ENCODE measurements at places on chromosomes 16 and 17.
A peak's percentile ranks its signal among the peaks of the same experiment; 100 is the strongest.

DNA sequence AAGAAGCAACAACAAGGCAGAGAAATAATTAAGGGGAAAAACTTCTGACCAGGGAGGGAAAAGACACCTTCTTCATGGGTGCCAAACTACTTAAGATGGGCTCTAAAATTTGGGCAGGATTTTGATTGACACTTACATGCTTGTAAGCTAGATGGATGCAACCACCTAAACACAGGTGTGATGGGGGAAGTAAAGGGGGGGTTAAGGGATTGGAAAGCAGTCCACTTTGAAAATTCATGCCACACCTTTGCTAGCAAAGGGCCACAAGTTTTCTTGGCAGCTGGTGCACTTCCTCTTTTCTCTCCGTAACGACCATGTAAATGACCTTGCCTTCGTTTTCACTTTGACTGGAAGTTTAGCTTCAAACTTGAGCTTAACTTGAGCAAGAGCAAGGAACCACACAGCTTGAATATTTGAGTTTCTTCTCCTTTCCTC lies 14.3 kb upstream of the PRKAR1A start:
- DNase-seq, result no peak

DNA sequence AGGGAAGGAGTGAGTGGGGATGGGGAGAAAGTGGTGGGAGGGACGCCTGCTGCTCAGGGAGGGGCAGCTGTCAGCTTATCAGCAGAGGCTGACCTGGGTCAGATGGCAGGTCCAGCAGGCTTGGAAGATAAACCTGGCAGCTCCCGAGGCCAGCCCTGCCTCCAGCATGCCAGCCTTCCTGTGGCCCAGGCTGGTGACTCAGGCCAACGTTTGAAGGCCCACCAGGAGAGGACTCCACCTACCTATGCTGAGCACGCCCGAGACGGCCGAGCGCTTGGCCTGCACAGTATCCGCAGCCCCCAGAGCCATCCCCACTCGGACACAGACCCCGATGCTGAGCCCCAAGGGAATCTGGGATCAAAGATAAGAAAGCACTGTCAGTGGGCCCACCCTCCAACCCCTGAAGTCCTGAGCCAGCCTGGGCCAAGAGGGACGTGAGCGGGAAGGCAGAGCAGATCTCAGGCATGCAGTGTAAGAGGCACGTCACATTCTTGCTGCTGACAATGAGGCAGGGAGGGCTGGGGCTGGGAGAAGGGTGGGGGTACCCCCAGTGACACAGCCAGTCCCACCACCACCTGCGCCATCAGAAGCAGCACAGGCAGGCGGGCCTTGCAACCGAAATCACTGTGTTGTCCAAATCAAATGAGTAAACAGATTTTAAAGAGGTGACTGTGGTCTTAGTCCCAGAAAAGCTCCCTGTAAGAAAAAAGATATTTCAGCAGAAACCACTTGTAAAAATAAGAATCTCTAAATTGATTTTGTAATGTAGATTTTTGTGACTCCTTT lies 12.4 kb downstream of the SLC47A2 start:
- DNase-seq, result no peak

GRCh38 chr16:17367923-17368322 lies 102.8 kb downstream of the XYLT1 start:
- no peak for DNase-seq

GRCh38 chr16:77679901-77680300 lies 42.4 kb upstream of the NUDT7 start:
- no peak for DNase-seq

DNA sequence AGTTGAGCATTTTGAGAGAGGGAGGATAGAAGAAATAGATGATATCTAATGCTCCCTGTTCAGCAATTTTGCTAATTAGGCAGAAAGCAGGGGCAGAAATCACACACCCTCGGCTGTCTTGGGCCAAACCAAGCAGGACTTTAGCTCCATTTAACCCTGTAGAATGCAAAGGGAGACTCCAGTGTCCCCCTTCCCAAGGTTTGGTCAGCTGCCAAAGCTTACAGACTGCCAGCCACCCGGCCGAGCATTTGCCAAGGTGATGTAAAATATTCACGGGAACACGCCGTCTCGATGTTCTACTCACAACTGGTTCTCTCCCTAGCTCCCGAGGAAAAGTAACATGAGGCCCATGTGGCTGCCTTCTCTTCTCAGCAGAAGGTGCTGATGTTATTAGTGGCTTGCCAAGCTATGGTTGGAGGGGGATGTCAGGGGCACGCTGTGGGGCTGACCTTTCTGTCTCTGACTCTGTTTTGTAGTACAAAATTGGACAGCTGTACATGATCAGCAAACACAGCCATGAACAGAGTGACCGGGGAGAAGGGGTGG lies 155.3 kb downstream of the PITPNC1 start:
- DNase-seq, result no peak

GRCh38 chr16:31712064-31712540 lies 161.5 kb upstream of the ZNF267 start:
- no peak for DNase-seq

GRCh38 chr17:72853440-72854415 lies 238.8 kb downstream of the SLC39A11 start:
- DNase-seq, result no peak

GRCh38 chr16:88380619-88381018 lies 2.1 kb upstream of the ZNF469 start:
- DNase-seq, result no peak

DNA sequence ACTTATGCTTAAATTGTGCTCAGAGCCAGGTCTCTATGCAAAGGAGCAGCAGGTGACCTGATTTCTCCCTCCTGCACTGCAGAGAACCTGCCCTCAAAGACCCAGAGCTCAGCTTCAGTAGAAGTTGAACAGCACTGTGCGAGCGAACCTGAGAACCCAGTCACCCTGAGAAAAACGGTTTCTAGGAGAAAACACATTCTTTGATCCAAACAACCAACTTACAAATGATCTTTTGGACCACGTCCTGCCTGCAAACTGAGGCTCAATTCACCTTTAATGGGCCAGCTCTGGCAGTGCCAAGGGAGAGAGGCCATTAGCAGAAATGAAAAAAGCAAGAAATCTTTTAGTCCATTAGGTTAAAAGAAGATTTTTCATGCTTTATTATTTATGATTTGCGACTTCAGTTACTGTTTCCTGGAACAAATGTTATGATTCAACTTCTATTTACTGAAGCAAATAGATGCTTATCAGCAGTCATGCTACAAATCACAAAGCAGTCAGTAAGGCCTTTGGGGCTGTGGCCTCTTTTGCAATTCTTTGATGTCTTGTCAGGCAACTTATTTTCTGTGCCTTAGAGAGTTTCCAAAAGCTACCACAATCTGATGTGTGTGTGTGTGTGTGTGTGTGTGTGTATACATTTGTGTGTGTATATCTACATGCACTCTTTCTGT lies 65.7 kb upstream of the LRRC37A3 start:
- no peak for DNase-seq

- no peak for DNase-seq
These were observed 18.5 kb upstream of the CDH15 start for GRCh38 chr16:89152831-89153700.

- no peak for DNase-seq
These were observed 7.2 kb upstream of the MRPL58 start for GRCh38 chr17:75005291-75005690.

- no peak for DNase-seq
These were observed 39.8 kb upstream of the ANKFN1 start for GRCh38 chr17:56113486-56113885.

DNA sequence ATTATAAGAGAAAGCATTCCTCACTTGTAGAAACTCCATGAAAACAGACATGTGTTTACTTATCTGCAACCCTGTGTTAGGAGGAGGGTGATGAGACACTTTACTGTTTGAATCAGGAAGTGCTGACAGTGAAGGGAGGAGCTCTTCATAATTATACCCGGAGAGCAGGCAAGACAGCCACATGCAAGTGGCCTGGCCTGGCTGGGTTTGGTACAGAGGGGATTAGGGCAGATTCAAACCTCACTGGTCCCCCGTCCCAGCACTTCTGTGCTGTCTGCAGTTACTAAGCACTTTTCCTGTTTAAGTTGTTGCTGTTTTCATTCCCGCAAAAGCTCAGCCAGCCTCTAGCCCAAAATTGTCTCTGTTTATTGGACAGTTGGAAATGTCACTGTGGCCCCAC lies 78.5 kb downstream of the WWOX start:
- DNase-seq, result no peak

DNA sequence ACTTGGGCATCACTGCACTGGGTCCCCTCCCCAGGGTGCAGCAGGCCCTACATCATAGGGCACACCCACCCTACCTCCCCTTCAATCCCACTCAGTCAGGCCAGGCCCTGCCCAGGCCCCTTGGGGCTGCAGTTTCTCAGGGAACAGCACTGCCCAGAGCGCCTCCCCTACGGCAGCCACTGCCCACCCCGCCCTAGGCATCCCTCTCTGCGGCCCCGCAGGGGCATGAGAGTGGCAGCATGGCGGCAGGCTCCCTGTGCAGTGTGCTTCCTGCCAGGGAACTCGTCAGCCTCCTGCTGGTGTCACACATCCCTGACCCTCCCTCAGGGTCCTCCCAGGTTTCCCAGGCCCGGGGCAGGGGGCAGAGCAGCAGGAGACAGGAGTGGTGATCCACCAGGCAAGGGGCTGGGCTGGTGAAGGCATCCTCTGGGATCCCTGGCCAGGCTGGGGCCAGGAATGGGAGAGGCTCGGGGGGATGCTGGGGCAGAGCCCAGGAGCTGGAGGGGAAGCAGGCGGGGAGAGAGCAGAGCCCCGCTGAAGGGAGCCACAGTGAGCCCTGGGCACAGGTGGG lies 16.2 kb upstream of the BAHCC1 start:
- DNase-seq, result no peak

GRCh38 chr16:83813823-83814658 lies 6.3 kb downstream of the HSBP1 start:
- DNase-seq, result no peak

DNA sequence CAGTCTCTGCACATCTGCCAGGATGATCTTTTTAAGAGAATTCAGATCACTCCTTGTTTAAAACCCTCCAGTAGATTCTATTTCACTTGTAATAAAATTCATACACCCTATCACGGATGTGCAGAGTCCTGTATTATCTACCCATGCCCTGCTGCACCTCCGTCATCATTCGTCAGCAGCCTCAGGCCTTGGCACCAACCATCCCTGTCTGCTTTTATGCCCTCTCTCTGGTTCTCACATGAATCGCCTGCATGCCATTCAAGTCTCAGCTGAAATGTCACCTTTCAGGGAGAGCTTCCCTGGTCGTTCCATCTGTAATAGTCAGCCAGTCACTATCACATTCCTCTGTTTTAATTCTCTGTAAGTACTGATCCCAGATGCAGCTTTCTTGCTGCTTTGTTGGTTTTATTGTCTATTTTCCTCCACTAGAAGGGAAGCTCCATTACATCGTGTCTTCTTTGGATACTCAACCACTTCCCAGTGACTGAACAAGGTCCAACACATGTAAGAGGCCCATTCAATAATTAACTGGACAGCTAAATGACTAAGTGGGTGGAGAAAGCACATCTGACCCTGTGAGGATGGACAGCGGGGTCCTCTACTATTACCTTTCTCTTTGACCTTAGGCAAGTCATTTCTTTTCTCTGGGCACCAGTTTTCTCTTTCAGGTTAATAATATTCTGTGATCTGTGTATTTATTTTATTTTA lies 81.2 kb upstream of the GOT2 start:
- DNase-seq, result no peak

GRCh38 chr17:77959126-77959925 lies 823 bp downstream of the TNRC6C start:
- DNase-seq, result no peak

- DNase-seq, result no peak
These were observed 42.8 kb downstream of the MRC2 start for GRCh38 chr17:62670202-62670821.

DNA sequence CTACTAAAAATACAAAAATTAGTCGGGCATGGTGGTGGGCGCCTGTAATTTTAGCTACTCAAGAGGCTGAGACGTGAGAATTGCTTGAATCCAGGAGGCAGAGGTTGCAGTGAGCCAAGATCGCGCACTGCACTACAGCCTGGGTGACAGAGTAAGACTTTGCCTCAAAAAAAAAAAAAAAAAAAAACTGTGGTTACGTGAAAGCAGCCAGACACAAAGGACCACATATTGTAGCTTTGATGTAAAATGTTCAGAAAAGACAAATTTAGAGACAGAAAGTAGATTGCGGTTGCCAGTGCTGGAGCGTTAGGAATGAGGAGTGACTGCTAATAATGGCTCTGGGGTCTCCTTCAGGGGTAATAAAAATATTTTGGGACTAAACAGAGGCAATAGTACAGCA lies 4.0 kb upstream of the MEAK7 start:
- no peak for DNase-seq

GRCh38 chr16:30957456-30958174 lies at the start of gene SETD1A:
TSS of gene SETD1A (plus strand) at chr16:30957754. CDS start at chr16:30958732, 978 bp downstream.
- peak; percentile 93 for DNase-seq

GRCh38 chr17:82789051-82789592 lies 37.3 kb downstream of the TBCD start:
- no peak for DNase-seq

DNA sequence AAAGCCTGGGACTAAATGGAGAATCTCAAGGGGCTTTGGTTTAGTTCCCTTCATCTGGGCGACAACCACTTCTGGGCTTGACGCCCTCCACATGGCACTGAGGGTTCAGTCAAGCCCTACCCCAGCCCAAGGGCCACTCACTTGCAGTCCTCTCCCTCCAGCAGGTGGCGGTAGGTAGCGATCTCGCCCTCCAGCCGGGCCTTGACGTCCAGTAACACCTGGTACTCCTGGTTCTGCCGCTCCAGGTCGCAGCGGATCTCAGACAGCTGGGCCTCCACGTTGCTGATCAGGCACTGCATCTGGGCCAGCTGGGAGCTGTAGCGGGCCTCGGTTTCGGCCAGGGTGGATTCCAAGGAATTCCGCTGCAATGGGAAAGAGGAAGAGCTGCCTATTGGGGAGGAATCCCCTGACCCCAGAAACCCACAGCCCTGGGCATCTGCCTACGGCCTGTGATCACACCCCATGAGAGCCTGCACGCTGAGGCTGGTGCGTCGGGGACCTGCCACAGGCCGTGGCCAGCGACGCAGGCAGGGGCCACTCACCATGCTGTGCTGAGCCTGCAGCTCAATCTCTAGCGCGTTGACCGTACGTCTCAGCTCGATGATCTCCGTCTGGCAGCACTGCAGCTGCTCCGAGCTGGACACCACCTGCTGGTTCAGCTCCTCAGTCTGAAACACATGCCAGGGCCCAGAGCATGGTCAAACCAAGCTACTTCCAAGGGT lies 2.7 kb downstream of the KRT36 start:
- no peak for DNase-seq

DNA sequence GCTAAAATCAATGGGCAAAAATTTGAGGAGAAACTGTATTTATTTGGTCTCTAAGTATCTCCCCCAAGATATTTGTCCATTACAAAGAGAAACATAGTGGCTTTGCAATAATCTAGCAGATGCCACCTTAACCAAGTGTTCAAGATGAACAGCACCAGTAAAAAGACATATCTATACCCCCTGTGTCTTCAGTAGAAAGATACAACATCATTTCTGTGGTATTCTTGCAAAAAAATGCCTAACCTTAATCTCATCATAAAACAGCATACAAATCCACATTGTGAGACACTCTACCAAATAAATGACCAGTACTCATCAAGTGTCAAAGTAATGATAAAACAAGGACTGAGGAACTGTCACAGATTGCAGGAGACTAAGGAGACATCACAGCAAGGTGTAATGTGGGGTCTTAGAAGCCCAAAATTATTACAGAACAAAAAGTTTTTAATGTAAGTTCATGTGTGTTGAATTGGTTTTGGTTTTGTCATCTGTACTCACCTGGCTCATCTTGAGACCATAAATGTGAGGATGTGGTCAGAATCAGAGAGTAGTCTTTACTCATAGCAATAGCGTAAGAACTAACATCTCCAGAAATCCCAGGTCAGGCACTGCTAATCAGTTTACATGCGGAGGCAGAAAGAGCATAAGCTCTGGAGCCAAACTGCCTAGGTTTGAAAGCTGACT lies 77.2 kb downstream of the AATF start:
- DNase-seq, result no peak

- no peak for DNase-seq
These were observed 31.0 kb downstream of the NGFR start for GRCh38 chr17:49525831-49526741.
